ENCODE measurements at places on chromosomes 11 and 22.
A peak's percentile ranks its signal among the peaks of the same experiment; 100 is the strongest.

DNA sequence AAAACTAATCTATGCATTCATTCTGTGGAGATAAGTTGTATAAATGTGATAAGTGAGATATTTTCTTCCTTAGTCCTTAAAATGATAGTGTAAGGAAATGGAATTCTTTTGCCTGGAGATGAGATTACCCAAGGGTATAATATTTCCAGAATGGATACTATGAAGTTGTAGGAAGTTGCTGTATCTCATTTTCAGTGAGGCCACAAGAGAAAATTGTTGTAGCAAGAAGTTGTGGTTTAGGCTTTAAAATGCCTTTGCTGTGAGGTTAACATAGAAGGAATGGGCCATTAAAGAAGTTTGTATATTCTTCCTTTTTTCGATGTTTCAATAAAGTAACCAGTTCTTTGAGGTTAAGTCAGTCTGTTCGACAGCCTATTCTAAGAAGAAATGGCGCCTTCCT, 50.7 kb upstream of the LIN7C start:
- DNase-seq, result no peak

DNA sequence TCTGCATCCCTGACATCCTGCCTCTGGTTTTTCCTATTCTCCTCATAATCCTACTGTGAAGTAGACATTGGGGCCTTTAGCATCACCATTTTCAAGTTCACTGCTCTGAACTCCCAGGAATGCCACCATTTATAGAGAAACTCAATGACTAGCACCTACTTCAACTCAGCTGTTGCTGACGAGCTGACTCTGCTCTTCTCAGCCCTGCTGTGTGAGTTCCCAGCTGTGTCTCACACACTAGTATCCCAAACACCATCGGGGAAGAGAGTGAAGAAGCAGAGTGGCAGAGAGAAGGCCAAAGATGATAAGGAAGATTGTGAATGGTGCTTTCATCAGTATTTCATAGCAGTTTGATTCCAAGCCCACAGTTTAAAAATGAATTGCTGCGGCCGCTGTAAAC, 71.9 kb downstream of the PLEKHA7 start:
- no peak for DNase-seq

GRCh38 chr11:12134236-12134585, 23.8 kb downstream of the MICAL2 start:
- no peak for DNase-seq

GRCh38 chr11:94815705-94816344, 47.7 kb downstream of the AMOTL1 start:
- peak; percentile 64 for DNase-seq

- DNase-seq, result no peak
Measured at GRCh38 chr11:62914416-62914815, 6.7 kb downstream of the CHRM1 start.
